ENCODE measurements at places on chromosomes 3 and 15. TPM values are rescaled to one million over a fixed set of nuclear protein-coding genes. Genes with fewer than 3 reads are reported as not detected.

DNA sequence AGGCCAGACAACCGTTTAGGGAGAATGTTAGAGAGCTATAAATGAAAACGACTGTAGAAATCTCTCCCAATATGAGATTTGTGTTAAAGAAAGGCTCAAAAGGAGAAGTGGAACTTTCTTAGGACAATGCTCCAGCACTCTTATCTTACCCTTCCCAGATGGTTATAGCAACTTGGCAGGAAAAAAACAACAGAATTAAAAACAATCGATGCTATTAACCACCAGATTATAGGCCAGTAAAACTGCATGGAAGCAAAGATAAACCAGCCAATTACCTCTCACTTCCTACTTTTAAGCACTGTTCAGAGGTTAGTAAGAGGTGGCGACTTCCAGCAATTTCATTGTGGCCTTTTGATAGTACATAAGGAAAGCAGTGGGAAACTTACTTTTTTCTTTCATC is 72.9 kb downstream of the TMCC1 start:
- no peak for DNase-seq

DNA sequence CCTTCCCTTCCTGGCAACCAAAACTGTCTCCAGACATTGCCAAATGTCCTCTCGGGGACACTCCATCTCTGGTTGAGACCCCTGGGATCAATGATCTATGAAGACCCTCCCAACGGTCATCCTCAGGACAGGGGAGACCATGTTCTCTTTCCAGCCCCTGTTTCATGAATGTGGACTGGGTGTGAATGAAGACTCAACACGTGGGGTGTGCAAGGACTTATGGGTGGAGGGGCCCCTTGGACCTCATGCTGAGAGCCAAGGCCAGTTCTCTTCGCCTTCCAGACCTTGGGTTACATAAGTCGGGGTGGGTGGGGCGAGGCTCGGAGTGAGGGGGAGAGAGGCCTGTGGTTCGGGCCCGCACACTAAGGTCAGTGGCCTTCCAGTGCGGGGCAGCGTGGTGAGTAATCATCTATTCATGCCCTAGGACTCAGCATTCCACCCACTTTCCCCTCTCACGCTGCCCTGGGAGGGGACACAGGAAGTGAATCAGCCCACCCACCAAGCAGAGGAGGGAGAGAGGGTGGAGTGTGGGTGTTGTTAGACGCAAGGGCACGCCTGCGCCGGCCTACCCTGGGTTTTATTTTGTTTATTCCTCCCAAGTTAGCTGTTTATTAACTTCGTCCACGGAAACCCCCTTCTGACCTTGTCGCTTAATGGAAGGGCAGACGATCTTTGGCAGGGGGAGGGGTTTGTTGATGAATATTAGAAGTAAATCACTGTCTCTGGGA is 6.7 kb downstream of the PAQR5 start:
- no peak for DNase-seq

- no peak for DNase-seq
These were observed 18.3 kb downstream of the STIMATE start for GRCh38 chr3:52879090-52879489.

Gene NMNAT3
- total RNA-seq = 12.1 TPM

GRCh38 chr3:149658744-149659497 is 1.1 kb upstream of the WWTR1 start:
- no peak for DNase-seq

DNA sequence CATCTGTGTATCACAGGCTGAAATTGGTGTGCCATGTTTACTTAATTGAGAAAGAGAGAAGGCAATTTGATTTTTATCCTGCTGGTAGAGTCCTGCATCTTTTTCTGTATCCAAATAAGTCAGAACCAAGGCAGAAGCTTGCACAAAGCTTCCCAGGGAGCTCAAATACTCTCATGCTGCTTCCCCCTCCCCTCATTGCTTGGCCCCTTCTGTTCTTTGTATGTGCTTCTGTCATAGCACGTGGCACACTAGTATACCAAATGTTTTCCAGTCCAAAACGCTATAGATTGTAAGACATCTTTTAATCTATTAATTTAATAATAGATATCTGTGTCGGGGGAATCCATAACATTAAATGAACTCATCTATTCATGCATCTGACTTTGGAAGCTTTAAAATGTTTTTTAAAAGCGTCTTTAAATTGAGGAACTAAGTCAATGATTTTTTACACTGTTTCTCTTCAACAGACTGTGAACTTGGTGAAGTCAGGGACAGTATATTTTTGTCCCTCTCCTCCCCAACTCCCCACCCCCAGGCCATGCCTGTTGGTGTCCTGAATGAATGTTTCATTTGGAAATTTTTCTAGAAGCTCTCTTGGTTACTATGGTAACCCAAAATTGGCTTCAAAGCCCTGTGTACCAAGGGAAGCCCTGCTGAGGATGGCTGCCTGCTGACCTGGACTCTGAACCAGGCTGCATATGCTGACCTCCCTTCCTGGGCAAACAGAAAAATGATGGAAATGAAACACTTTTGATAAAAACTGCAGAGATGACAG is 26.2 kb upstream of the SLC35G2 start:
- DNase-seq = no peak

GRCh38 chr3:69052472-69052898 is 352 bp upstream of the TMF1 start:
- no peak for DNase-seq

Data from Right ventricle myocardium superior (tissue), 1 donor.